ENCODE measurements at places on chromosomes 11 and 22.

DNA sequence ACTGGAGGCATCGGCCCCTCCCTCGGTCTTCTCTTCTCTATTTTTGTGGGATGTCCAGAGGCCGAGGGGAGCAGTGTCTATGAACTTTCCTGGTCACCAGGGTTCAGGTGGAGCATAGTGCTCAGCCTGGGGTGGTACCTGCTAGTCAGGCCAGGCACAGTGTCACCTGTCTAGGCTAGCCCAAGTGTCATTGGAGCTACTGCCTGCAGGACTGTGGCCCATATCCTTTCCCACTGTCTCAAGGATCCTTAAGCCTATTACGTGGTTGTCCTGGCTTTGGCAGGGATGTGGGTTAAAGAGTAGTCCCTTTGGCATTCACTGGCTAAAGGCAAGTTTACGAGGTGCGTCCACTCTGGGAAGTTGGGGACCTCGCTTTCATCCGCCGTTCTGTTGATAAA lies 9.3 kb downstream of the RBM14 start:
- DNase-seq = no peak

- DNase-seq = no peak
These were observed 613.8 kb downstream of the BRD1 start for GRCh38 chr22:49213731-49214352.

DNA sequence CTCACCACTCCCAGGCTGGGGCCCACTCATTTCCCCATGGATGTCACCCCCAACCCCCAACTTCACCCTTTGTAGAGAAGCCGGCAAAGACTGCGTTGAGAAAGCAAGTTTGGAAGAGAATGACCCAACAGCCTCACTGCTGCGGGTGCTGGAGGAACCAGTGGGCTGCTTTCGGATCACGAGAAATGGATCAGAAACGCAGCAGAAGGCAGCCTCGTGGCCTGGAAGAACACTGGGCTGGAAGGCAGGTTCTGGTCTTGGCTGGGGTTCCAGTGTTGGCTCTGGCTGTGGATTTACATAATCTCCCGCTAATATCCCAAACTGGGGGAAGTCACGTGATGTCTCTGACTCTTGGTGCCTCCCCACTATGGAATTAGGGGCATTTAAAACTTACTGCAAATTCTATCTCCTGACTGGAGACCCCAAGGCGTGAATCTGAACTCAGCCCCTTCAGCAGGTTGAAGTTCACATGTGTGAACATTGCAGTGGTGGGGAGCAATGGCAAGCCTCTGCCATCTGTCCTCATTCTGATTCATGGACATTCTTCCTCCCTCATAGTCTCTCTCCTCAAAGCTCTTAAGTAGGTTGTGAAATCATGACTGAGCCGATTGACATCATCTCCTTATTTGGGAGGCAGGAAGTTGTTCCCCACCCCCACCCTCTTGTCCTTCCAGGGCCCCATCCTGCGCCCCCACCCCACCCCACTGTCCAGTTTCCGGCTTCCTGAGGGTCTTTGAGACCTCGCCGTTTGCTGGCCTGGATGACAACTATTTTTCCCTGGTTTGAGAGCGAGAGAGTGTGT lies 37.0 kb upstream of the TIMP3 start:
- DNase-seq = no peak

DNA sequence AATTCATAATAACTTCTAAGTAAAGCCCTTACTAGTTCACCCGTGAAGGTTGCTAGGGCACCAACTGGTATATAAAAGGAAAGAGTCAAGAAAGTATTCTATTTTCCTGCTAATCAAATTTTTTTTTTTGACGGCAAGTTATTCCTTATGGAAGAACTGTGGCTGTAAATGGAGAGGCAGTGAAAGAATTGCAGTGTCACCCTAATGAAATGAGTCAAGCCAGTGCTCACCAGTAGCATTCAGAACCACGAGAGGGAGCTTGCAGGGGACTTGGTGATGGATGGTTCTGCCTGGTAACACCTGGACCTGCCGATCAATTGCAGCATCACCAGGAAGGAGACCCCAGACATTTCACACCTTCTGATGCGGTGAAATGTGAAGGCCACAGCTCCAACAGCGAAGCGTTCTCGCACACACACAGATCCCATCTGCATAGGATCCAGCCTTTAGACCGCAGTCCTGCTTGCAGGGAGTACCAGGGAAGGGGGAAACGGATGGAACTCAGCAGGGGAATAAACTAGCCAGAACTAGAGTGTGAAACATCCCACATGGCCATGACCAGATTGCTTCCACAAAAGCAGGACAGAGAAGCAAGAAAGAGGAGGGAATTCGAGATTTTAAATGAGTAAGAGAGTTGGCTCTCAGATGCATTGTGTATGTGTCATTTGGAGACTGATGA lies 326.2 kb downstream of the TBC1D22A start:
- DNase-seq = no peak

GRCh38 chr11:104175769-104176168 lies 11.8 kb upstream of the PDGFD start:
- DNase-seq = no peak

DNA sequence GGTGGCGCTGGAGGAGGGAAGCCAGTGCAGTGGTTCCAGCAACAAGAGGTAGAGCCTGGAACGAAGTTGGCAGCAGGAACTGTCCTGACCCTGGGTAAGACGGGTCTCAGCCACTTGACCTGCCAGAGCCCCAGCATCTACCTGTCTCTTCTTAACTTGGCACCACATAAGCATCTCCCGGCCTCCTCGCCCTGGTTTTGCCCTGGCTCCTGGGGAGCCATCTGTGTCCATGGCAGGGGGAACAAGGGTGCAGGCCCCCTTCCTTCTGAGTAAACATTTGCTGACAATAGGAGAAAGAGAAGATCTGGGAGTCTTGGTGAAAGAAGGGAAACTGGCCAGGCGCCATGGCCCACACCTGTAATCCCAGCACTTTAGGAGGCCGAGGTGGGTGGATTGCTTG lies 12.8 kb downstream of the P2RY2 start:
- DNase-seq = no peak

DNA sequence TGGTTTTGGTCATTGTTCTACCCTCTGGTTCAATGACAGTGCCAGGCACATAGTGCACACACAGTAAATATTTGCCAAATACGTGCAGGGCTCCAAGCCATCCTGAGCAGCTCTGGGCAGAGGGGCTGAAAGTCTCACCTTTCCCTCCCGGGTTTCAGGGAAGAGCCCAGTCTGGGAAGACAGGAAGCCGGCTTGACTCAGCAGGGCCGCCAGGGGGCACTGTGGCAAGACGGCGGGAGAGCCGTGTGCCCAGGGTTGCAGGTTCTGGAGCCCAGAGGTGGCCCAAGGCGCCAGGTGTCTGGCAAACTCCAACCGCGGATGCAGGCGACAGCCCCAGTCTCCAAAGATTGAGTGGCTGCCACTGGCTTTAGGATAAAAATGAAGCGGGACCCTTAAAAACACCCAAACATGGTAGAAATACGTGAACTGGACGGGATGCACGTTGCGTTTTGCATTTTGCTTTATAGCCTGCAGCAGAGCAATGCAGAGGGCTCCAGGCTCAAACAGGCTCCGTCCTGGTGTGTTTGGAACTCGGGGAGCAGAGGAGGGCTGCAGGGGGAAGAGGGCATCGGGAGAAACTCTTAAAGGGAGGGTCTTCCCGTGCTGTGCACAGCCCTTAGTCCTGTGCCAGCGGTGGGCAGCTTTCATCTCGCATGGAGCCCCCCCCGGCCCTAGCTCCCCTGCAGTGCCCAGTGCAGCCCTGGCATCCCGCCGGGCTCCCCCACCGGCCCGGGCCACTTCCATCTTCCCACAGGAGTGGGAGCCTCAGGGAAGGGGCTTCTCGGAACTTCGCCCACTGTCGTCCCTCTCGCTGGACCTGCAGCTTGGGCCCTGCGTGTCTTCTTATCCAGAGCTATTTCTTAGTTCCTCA lies 10.7 kb downstream of the KRTAP5-5 start:
- no peak for DNase-seq

DNA sequence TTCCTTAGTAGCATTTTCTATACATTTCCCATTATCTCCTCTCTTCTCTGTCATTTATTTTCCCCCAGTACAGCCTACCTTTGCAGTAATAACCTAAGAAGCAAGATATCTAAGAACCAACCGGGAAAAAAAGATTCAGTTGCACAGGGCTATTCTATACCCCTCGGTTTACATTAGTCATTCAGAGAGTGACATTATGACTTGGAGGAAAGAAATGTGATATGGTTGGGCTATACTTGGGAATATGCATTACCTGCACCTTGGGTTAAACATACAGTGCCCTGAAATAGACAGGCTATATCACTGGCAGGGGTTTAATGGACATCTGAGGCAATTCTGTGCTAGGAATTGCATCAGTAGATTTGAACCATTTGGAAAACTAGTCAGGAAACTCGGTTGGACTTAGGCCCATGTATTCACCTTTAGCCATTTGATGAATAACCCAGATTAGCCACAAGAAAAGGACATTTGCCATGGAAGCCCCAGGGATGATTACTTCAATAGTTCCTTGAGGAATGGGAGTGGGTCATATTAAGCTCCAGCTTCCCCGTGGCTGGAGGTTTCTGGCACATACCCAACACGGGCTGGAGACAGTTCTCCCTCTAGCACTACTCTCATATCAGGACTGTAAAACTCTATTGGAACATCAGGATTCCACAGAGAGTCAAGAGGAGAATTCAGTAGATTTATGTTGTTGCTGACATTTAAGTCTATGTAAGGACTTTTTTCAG lies 973.2 kb downstream of the NTM start:
- DNase-seq = no peak

- DNase-seq = no peak
These were observed 2.0 kb upstream of the PLA2G3 start for GRCh38 chr22:31142285-31142684.

- DNase-seq = no peak
These were observed 741.7 kb downstream of the NELL1 start for GRCh38 chr11:21411104-21411503.

DNA sequence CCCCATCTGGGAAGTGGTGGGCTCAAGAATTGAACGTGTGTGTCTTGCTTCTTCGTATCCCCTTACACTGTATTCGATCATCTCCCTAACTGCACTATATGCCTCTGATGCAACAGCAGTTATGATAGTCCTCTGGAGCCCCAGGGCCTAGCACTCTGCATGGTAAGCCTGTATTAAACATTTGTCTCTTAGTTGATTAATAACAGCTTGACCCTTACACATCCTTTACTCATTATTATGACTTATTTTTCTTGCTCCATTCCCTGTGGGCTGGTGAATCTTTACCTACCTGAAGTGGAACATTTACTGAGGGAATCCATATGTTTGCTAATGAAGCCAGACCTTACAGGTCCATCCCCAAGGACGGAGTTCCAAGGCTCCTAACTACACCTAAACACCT lies 5.6 kb downstream of the STX3 start:
- DNase-seq = no peak

DNA sequence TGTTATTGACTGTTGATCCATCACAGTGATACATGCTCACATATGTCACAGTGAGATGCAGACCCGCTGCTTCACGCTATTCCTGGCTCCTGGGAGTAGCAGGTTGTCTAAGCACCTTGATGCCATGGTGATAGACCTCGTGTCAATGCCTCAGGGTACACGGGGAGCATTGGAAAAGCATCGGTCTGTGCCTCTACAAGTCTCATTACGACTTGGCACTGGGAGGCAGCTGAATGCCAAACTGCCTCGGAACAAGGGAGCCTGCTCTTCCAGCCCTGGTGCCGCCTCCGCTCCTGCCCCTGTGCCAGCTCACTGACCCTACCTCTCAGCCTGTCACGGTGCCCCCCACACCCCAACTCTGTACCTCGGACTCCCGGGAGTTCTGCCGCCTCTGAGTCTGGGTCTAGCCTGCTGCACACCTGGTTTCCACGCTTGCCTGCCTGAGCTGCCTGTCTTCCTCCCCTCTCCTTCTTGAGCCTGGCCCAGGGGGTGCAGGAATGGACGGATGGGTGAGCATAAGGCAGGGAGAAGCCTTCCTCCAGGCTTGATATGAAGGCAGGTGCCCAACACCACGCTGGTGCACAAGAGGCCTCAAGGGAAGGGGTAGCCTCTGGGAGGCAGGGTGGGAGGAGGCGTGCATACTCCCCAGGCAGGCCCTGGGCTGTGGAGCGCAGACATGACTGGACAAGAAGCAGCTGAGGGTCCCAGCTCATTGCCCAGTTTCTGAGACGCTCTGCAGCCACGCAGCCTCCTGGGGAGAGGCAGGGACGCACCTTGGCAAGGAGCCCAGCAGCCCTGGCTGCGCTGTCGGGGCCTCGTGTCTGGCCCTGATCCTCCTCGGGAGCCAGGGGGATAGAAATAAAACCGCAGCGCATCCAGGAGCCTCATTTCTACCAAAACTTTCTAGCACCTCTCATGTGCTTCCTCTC lies 1.8 kb upstream of the NFAM1 start:
- DNase-seq = no peak

DNA sequence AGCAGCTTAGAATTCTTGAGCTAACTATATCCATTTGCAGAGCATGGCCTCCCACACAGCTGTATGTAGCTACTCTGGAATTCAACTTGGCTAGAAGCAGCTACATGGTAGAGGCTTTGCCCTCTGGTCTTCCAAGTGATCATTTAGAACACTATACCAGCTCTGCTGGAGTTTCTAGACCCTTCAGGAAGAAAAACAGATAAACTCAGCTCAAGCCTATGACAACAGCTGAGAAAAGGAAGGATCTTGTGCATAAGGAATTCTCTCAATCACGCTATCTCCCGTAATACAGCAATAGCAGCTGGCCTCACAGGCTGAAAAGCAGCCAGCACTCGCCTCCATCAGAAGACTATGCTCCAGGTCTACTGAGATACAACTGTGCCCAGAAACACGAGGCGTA lies 50.6 kb upstream of the APOA1 start:
- DNase-seq = no peak

DNA sequence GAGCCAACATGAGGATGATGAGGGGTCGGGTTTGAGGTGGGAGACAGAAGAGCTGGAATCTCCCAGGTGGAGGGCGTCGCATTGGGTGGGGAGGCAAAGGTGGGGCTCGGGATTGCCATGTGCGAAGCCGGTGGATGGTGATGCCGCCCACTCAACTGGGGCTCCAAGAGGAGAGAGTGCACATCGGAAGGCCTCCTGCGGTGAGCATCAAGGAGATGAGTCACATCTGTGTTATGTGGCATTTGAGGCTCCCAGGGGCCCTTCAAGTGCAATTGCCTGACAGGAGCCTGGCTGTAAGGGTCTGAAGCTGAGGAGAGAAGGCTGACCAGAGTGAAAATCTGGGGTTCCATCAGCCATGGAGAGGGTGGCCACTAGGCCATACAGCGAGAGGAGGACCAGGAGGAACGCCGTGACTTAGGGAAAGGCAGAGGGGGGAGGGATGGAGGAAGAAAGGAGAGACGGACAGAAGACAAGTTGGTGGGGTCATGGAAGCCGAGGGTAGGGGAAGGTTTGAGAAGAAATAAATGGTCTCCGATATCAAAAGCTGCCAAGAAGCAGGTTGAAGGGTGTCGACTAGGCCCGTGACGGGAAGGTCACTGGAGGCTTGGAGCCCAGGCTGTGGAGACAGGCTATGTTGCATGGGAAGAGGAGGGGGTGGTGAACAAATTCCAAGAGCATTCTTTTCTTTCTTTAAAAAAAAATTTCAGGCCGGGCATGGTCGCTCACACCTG lies 21.3 kb downstream of the RASD2 start:
- DNase-seq = no peak

DNA sequence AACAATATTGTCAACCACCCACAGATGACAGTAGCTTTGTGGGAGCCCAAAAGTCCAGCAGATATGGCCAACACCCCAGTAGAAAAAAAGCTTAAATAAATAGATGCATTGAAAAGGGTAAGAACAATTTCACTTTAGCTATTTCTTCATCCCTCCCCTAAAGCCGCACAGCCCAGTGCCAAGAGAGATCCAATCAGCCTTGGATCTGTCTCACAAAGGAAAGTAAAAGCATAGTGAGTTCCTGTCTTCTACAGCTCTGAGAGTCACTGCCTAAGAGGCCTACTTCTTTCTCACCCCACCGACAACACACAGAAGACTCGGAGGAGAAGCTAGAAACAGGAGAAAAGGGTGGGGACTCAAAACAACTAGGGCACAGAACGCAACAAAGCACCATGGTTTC lies 196.4 kb downstream of the SBF2 start:
- no peak for DNase-seq

- DNase-seq = no peak
These were observed 40.8 kb downstream of the ELFN2 start for GRCh38 chr22:37386441-37386840.

All from activated CD4-positive, CD25-positive, alpha-beta regulatory T cell (primary cell).